Activated naive CD4-positive, alpha-beta T cell treated with anti-CD3 and anti-CD28 coated beads, Interleukin-2, amount 50 U/mL, for 16 hours (primary cell): ENCODE measurements at places on chromosomes 1 and 21.

GRCh38 chr1:100721526-100722207, 2.1 kb downstream of the VCAM1 start:
- no peak for DNase-seq

GRCh38 chr1:41122148-41122547, 100.6 kb upstream of the SLFNL1 start:
- DNase-seq: no peak

DNA sequence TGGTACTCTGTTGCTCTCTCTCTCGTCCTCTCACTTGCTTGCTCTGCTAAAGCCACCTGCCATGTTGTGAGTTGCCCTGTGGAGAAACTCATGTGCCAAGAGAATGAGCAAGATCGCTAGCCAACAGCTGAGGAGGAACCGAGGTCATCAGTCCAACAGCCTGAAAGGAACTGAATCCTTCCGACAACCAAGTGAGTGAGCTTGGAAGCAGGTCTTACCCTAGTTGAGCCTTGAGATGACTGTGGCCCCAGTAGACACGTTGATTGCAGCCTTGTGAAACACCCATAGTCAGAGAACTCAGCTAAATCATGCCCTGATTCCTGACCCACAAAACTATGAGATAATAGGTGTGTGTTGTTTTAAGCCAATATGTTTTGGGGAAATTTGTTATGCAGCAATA, 48.1 kb upstream of the BACH1 start:
- no peak for DNase-seq

DNA sequence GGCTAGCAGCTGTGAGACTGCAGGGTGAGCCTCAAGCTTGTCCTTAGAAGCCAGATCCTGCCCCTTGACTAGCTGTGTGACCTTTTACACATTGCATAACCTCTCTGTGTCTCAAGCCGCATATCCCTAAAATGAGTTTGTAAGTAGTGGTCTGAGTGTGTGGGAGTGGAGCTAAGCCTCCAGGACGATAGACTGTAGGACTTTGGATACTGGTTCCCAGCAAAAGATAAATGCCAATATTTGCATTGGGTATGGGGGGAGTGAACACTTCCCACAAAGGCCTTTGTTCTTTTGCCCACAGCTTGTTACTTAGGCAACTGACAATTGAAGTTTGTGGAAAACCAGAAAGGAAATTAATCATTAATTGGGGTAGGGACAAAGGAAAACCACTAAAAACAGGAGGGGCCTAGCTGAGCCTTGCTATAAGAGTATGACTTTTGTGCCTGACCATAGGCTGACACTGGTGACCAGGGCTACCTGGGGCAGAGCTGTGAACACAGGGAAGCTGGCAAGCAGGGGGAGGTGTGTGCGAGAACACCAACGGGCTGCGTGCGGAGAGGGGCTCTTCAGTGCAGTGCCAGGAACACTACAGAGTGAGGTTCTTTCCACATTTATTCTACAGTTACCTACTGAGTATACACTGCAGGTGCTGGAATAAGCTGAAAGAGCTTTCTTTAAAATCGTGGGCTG, 102.4 kb upstream of the ETV3 start:
- no peak for DNase-seq

DNA sequence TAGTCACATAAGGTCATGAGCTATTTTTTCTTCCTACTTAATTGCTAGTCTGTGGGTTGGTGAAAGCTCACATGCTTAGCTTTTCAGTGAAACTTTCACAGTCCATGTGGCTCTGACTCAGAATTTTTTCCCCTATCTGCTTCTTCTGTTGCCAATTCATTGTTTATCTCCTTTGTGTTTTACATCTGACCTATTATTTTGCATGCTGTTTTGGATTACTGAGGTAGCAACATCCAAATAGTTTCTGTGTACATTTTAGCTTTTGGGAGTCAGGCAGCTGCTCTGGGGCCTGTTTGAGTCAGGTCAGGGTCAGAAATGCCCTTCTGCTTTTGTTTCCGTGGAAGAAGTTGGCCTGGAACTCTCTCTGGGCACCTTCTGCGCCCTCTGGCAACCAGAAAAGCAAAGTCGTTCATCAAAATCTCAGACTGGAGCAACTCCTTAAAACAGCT, 40.0 kb downstream of the ROR1 start:
- DNase-seq: no peak

DNA sequence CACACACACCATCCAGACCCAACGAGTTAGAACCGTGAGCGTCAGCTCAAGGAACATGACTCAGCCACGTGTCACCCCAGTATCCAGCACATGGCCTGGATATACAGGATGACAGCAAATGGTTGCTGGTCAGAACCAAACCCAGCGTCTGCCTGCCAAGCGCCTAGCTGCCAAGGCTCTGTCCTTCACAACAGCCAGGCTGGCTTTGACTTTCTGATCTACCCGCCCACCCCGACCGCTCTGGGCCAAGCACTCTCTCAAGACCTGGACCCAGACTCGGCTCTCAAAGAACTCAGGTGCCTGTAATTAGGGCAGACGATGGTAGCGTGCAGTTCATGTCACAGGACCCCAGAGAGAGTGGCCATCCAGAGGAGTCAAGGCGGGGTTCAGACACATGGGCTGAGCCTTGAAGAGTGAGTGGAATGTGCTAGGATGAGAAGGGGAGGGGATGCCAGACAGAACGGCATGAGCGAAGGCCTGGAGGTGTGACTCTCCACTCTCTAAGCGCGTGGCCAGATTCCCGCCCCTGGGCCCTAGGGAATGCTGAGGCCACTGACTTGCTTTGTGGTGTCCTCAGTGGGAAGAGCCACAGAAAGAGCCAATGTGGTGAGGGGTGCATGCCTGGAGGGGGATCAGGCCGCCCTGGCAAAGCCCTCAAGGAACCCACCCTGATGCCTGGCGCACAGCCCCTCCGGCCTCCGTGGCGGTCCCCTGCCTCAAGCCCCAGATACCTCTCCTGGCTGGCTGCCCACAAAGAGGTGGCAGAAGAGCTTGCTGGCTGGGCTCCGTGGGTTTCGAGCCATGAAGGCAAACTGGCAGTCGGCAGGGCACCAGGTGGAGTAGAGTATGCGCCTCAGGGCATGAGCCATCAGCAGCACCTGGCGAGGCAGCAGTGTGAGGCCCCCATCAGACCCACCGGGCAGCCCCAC, 7.0 kb downstream of the SH2D5 start:
- no peak for DNase-seq

GRCh38 chr1:226710501-226710900, 28.6 kb downstream of the ITPKB start:
- DNase-seq: no peak

DNA sequence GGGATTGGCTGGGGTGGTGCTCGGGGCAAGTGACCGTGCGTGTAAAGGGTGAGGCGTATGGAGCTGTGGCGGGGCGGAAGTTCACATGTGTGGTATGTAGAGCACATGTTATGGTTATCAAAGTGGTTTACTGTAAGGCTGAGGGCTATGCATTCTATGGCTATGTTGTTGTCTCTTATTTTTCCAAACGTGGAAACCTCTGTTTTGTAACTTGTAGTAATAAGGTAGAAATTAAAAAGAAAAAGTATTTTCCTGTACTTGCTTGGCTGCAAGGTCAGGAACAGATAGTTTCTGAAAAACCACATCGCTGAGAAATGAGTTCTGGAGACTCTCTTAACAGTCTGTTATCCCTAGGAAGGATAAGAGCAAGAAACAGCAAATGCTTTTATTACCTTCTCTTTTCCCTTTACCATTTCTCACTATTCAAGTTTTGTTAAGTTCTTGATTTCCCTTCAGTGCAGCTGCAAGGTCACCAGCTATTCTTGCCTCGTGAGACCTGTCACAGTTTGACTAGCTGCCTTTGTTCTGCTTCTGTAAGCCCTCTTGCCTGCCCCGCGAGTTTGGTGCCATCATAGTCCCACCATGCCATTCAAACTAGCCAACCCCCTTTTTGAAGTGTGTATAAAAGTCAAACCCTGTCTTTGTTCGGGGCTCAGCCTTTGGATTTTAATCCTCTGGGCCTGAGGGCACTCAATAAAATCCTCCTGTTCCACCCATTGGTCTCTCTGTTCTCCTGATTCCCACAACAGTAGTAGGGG, 9.5 kb downstream of the RNU1-2 start:
- peak; percentile 57 for DNase-seq

DNA sequence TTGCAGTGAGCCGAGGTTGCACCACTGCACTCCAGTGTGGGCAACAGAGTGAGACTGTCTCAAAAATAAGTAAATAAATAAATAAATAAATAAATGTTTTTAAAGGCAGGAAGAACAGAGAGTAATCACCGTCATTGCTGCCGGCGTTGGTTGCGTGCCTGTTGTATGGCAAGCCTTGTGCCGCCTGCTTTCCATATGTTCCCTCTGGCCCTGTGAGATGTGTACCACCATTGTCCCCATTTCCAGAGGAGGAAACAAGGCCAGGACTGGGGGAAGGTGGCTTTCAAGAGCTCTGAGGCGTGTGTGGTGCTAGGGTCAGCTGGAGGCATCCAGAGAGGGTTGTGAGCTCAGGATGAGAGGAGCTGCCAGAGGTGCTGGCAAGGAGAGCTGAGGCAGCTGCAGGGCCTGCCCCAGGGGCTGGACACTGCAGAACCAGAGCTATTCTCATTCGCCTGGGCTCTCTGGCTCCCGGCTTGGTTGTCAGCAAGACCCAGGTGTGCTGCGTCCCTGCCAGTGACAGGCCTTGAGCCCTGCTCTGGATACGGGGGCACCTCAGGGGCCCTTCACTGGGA, 5.2 kb upstream of the MARCKSL1 start:
- no peak for DNase-seq

GRCh38 chr1:202172015-202172355, 11.6 kb upstream of the PTPN7 start:
- no peak for DNase-seq

DNA sequence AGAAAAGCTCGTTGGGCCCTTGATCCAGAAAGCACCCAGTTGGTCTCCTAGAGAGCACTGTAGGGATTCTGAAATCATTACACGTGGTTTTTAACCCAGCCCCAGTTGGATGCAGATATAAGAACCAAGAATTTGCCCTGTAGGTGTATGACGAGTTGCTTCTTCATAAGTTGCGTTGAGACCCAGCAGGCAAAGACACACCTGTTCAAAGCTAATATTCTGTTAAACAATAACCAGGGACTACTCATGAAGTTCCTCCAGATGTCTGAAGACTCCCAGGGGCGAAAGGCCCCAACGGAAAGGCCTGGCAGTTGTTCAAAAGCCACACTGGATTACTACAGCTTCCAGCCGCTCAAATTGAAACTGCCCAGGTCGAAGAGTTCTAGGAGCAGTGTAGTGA, 88.6 kb upstream of the HNRNPU start:
- no peak for DNase-seq

DNA sequence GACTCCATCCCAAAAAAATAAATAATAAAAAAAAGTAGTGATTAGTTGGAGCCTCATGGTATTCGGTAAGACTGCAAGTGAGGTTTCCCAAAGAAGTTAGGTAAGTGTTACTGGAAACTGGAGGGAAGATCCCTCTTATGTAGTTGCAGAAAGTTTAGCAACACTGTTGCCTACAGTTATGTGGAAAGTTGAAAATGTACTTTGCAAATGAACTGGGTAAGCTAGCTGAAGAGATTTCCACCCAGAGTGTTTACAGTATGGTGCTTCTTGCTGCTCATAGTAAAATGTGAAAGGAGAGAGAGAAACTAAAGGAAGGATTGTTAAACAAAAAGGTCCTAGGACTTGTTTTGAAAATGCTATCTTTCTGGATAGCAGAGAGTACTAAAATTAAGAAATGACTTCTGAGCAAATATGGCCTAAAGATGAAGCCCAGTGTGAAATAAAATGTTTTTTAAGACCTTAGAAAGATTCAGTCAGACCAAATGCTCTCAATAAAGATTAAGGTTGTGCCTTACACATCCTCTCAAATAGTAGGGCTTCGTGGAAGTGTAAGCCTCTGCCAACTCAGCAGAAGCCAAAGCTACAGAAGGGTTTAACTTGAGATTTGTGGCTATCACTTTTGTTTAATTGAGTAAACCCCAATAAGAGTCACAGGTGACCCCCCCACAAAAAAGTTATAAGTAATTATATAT, 31.5 kb downstream of the RPS6KC1 start:
- DNase-seq: no peak

DNA sequence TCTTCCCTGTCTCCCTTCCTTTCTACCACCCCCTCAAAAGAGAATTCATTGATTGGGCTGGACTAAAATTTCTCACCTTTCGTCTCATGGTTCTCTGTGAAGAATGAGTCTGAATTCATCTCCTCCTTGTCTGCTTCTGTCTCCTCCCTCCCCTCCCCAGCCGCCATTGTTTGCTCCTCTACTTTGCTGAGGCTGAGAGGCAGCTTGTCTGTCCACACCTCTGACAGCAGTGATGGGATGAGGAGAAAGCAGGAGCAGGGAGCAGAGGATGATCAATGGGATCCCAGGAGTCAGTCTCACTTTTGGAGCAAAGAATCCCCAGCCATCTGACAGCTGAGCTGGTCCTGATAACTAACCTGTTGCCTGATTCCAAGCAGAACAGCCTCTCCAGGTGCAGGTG, 2.5 kb downstream of the ILDR2 start:
- DNase-seq: no peak

DNA sequence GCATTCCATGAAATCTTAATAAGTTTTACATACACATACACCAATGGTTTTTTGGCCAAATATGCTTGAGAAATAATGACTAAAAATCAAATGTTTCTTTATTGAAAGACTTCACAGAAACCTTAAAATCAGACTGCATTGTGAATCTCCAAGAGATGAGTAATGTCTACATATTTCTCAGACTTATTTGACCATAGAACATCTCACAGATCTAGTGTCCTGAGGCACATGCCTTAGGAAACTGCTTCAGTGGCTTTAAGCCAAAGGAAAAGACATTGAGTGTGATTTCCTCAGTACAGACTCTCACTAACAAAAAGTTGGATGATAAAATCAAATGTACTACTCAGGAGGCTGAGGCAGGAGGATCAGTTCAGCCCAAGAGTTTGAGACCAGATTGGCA, 6.2 kb upstream of the C1orf105 start:
- no peak for DNase-seq

DNA sequence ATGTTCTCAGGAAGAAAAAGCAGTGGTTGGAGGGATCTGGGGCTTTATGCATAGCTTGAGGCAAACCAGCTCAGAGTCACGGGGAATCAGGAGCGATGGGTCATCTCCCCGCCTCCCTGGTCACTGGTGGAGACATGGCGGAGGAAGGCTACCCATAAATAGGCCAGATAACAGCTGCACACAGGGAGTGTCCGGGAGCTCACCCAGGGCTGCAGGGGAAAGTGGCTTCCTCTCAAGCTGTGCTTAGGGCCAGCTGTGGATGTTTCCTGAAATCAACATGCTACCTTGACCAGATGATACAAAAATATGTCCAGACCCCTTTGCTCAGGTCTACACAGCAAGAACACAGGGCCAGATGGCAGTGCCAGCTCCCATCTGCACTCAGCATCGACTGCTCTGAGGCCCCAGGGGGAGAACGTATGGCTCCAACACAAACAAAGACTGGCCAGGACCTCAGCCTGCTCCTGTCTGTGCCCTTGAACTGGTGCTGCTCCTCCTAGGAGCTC, 27.1 kb upstream of the RERE start:
- DNase-seq: no peak

- no peak for DNase-seq
Measured at GRCh38 chr1:212601524-212601923, 7.0 kb upstream of the ATF3 start.

DNA sequence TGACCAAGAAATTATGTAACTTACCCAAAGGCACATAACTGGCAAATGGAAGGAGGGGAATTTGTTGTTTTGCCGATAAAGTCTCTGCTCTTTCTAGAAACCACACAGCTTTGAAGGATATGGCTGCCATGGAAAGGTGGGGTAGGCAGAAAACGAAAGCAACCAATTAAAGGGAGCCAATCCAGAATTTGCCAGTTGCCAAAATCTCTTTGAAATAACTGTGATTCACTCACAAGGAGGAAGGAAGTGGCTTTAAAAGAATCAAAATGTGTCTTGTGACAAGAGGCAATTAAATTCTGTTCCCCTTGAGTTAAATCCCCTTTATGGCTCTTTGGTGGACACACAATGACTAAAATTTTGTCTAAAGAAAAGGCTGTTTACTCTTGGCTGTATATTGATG, 61.2 kb upstream of the CCDC190 start:
- DNase-seq: no peak
